ENCODE measurements at places on chromosomes 6 and 20.
A peak's percentile ranks its signal among the peaks of the same experiment; 100 is the strongest.

DNA sequence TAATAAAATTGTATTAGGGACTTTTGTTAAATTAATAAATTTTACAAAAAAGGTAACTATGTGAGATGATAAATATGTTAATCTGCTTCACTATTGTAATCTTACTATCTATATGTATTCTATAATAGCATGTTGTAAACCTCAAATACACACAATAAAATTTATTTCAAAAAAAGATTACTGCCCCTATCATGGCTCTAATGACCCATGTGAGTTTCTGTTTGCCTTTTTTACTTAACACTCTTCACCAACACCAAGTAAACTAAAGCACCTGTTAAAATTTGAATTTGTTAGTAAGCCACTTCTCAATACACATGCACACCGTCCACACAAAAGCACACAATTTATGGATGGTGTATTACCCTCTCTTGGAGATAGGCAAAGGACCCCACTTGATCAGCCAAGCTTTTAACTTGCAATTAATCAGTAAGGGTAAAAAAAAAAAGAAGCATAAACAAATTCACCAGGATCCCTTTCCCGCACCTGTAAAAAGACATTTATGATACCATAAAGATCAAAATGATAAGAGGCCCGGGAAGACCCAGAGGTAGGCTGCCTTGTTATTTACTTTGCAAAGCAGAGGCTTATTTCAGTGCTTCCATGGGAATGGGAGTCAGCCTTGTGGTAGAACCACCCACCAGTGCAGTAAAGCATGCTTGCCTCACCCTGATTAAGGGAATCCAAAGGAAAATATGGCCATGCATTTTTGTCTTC lies 28.6 kb upstream of the PKHD1 start:
- no peak for DNase-seq

- DNase-seq, result no peak
Observed at GRCh38 chr6:90249034-90249433, 47.6 kb downstream of the BACH2 start.

DNA sequence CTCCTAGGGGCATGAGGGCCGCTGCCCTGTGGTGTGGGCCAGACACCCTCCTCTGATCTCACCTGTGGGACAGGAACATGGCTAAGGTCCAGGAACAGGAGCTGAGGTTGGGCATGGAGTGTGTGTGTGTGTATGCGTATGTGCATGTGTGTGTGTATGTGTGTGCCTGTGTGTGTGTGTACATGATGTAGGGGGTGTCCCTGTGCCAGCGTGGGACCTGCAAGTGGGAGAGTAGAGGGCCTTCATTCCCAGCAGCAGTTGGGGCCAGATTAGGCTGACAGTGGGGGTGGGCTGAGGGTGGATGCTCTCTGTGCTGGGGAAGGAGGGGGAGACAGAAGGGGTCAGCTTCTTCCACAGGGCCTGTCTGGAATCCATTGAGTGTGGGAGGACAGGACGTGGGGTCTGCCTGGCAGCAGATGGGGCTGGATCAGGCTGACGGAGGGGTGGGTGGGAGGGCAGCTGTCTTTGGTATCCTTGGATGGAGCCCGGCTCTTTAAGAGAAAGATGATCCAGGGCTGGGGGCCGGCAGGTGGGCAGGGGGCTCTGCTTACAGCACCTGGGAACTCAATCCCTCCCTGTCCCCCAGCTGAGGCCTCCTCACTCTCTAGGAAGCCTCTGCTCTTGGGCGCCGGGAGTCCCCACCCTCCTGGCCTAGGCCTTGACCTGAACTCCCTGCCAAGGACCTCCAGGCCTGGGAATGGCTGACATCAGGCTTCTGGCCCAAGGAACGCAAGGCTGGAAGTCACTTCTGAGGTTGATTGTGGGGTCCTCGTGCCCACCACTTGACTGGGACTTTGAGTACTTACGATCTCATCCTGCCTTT lies 44.0 kb downstream of the SPDEF start:
- no peak for DNase-seq

- no peak for DNase-seq
Observed at GRCh38 chr20:35404614-35405259, 7.0 kb downstream of the UQCC1 start.

- peak; percentile 19 for DNase-seq
Observed at GRCh38 chr20:62707921-62708521, 615 bp upstream of the NTSR1 start.

DNA sequence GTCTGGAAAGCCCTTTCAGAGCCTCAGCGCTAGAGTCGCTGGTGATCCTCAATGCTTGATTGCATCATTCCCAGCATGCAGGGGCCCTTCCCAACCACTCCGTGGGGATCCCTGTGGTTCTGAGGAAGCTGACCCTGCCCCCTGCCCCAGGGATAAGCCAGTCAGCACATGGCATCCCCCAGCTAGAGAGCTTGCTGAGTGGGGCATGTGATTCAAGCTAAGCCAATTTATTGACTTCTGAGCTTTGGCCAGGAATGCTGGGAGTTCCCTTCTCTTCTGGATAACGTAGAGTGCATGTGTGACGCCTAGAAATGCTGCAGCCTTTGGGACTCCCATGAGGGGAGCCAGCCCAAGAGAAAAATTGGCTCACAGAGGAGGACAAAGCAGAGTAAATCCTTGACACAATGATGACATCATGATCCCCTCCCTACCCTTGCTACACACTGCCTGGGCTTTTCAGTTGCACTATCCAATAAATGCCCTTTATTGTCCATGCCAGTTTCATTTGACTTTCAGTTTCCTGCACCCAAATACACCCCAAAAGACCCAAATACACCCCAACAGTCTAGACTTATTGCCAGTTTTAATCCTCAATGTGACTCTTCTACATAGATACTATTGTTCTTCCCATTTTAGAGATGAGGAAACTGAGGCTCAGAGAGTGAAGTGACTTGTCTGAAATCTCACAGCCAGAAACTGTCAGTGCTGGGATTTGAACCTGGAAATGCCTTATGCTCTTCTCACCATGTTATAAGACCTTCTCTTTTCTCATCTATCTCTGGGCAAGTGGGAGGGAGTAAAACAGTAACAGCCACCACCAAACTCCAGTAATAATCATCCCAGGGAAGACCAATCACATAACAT lies 34.3 kb downstream of the KCNB1 start:
- DNase-seq, result no peak

DNA sequence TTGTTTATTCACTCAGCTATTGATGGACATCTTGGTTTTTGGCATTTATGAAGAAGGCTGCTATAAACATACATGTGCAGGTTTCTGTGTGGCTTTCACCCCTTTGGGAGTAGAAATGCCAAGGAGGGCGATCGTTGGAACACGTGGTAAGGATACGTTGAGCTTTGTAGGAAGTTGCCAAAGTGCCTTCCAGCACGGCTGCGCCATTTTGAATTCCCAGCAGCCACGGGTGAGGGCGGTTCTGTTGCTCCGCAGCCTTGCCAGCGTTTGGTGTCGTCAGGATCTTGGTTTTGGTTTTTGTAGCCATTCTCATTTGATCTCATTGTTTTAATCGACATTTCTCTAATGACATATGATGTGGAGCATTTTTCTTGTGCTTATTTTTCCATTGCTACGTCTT lies 21.8 kb downstream of the NTSR1 start:
- no peak for DNase-seq

GRCh38 chr20:22583773-22584521 lies 425 bp downstream of the FOXA2 start:
- no peak for DNase-seq

GRCh38 chr6:127204281-127204680 lies 62.4 kb upstream of the RNF146 start:
- no peak for DNase-seq

- peak; percentile 79 for DNase-seq
Observed at GRCh38 chr6:90274451-90275030, 22.1 kb downstream of the BACH2 start.

- no peak for DNase-seq
Observed at GRCh38 chr6:26552205-26552604, 14.0 kb downstream of the HMGN4 start.

GRCh38 chr6:143759666-143760065 lies 81.9 kb downstream of the PHACTR2 start:
- DNase-seq, result no peak

DNA sequence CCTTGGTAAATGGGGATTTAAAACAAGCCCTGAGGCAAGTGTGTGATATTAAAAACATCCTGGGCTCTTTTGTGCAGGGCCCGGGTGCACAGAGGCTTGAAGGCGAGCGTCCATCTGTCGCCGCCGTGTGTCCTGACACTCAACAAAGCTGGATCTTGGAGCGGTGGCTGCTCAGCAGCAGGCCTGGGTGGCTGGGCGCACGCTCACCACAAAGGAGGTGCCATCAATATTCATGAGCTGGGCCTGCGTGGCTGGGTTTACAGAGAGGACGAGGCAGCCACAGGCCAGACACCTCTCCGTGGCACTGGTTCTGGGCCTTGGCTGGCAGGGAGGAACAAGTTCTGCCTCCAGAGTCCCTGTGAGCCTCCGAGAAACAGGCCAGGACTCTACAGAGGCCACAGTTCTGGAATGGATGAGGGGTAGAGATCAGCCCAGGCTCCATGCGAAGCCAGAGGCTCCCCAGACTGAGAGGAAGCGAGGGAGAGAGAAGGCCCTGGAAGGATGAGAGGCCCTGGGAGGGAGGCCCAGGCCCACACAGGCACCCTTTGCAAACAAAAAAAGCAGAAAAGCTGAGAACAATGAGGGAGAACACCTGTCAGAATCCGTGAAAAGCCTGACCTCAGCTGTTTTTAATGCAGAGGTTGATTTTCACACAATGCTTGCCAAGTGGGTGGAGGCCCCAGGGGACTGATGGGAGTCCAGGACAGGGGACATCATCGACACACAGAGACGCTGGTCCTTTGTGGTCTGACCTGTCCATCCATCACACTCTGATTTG lies 21.9 kb downstream of the BHLHE23 start:
- DNase-seq, result no peak

DNA sequence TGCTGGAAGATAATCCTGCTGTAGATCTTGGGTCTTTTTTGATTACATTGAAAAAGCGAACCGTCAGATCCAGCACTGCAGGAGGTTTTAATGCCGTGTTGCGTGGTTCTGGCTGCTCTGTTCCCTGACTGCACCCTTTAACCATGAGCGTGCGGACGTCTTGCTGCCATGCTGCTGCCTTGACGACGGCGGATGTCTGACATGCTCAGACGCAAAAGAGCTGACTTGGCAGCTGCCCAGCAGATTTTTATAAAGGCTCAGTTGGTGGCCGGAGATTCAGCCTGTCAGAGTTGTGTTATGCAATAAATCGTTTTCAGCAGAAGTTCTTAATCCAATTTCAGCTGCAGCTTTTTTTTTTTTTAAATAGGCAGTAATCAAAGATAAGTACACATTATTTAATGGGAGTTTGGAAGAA lies 119.4 kb downstream of the JARID2 start:
- no peak for DNase-seq

DNA sequence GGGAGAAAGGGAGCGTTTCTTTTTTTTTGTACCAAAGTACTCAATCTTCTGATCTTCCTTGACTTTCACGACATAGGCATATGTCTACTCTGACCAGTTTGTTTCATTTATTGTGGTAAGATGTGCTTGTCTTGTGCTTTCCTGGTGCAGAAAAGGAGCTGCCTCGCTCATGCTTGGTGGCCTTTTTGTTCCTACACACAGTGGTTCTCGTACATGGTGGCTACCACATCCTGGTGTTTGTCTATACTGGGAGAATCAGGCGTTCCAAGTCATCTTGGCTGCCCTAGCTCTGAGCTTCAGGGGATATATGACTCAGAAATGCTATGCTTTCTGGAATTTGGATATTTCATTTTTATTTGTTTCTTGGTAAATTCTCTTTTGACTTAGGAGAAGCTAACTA lies 31.8 kb downstream of the MYB start:
- DNase-seq, result no peak

DNA sequence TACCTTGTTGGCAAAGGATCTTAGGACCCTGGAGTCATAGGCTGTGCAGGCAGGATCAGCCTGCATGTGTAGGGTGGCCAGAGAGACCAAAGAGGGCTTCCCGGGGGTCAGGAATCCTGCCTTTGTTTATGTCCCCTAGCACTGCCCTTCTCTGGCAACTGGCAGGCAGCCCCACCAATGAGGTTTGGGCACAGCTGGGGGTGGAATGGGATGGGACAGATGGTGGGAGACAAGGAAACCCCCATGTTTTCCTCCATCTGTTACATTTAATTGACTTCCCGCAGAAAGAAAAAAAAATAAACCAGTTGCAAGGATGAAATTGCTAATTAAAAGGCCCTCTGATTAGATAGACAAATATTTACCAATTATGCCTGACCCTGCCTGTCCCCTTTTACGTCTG lies 27.6 kb downstream of the CD40 start:
- no peak for DNase-seq

GRCh38 chr20:38855356-38855755 lies 49.9 kb downstream of the PPP1R16B start:
- no peak for DNase-seq

Data from stimulated activated CD4-positive, alpha-beta T cell treated with anti-CD3 and anti-CD28 coated beads, Interleukin-12 subunit alpha, Interleukin-12 subunit beta, amount 100 ng/mL, for 24 hours (primary cell).